ENCODE measurements at places on chromosomes 7 and 10.
A peak's percentile ranks its signal among the peaks of the same experiment; 100 is the strongest.

DNA sequence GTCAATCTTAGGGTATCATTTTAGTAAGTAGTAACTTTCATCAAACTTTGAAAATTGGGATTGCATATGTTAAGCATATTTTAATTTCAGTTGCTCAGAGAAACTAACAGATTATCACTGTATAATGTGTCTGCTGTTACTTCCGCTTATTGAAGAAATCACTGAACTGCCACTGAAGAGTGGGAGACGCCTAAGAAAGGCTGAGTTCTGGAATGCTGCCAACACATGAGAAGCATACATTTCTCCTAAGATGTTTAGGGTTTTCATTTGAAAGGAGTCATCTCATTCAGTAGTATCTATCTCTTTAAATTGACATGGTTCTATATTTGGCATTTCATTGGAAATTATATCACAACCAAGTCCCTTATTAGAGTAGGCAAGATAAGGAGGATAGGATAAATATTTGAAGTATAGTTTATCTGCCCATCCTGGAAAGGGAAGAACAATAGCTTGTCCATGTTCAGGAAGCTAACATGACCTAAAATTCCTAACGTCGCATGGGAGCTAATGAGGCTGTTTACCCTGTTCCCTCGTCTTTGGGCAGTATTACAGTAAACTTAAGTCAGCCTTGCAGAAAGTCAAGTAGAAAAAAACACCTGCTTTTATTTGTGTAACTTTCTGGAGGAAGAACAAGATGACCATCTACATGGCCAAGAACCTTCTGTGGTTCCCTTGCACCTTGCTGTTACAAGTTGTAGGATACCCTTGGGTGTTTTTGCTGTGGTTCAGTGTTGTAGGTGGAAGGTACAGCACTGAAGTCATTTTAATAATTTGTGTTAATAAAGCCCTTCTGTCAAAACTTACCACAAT, 67.3 kb downstream of the NHLRC2 start:
- no peak for DNase-seq

- DNase-seq = no peak
Measured at GRCh38 chr7:28348636-28349035, 63.7 kb upstream of the CREB5 start.

- no peak for DNase-seq
Measured at GRCh38 chr7:159098811-159099655, 45.6 kb downstream of the VIPR2 start.

DNA sequence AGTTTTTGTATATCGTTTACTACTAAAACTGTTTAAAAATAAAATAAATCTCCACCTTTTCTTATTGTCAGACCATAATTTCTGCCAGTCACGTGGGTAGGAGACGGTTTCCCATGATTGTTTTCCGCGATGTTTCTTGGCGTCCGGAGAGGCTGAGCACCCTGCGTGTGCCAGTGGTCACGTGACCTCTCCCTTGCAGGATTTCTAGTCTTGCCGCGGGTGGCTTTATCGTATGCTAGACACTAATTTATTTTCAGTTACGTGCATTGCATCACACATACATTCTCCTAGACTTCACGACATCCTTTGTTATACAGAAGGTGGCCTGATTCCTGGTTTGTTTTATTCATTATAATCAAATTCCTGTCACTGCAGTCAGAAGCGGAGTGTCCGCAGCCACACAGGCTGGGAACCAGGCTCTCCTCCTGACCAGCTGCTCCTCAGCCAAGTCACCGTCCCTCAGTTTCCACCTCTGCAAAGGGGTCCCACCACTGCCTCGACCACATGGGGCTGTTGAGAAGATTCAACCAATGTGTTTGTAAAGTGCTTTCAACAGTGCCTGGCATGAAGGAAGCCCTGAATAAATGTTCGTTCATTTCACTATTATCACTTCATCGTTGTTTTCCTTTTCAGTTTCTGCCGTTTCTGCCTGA, 203.2 kb upstream of the PPP2R2D start:
- no peak for DNase-seq

DNA sequence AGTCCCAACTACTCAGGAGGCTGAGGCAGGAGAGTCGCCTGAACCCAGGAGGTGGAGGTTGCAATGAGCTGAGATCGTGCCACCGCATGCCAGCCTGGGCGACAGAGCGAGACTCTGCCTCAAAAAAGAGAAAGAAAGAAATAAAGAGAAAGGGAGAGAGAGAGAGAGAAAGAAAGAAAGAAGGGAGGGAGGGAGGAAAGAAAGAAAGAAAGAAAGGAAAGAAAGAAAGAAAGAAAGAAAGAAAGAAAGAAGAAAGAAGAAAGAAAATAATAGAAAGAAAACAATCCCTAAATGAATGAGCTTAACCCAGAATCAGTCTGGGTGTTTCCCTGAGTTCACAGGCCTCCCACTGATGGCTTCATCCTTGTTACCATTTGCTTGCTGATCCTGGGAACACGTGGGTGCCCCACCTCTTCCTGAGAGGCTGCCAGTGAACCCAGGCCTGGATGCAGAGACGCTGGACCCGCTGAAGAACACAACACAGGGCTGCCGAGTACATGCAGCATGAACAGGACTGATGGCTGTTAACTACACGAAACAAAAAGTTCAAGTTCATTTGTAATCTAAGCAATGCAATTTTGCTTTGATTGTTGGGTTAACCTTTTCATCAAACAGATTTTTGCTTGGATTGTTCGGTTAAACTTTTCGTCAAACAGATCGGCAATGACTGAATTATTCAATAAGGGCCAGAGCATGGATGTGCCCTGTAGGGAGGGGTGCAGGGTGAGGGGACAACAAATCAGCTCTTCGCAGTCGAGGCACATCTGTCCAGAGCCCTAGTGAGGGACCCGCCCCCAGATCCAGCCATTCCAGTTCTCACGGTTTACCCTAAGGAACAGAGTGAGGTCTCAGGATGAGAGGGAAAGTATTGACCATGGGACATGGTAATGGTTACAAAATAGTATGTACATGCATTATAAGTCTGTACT, 11.5 kb downstream of the NPFFR1 start:
- no peak for DNase-seq

DNA sequence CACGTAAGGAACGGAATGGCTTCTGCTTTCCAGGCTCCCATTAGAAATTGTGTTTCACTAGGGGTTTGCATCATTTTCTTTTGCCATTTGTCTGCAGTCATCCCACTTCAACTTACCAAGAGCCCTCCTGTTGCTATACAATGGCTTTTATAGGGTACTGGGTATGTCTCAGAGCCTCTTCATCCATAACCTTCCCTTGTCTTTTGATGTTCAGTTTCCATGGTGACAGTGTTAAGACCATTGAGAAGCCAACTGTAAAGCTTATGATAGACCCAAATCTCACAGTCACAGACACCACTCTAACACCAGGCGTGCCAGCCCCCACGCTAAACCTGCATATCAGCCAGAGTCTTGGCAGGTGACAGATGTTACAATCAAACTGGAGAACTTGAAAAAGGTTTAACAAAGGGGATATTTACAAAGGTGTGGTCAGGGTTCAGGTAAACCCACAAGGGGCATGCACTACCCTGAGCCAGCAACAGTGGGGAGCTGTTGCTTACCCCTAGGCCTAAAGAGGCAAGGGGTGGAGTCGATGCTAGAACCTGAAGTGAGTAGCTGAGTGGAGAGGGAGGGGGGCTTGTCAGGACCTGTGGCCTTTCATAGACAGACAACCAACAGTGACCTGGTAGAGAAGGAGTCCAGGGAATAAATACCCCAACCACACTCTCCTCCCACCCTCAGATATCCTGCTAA, 53.2 kb upstream of the ABLIM1 start:
- no peak for DNase-seq

DNA sequence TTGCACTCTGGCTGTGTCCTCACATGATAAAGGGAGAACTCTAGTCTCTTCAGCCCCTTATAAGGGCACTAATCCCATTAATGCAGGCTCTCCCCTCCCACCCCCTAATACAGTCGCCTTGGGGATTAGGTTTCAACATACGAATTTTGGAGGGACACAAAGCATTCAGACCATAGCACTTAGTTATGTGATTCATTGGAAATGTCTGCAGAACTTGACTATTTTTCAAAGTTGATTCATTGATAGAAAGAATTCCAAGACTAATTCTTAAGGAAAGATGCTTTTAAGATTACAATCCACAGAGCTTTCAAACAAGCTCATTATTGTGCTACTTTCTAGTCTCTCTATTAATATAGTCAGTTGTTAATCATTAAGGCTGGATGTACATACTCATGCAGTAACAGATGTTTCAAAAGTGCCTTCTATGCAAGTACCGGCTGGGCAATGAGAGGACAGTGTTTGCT, 85.3 kb upstream of the RPA3 start:
- DNase-seq = peak; percentile 26

DNA sequence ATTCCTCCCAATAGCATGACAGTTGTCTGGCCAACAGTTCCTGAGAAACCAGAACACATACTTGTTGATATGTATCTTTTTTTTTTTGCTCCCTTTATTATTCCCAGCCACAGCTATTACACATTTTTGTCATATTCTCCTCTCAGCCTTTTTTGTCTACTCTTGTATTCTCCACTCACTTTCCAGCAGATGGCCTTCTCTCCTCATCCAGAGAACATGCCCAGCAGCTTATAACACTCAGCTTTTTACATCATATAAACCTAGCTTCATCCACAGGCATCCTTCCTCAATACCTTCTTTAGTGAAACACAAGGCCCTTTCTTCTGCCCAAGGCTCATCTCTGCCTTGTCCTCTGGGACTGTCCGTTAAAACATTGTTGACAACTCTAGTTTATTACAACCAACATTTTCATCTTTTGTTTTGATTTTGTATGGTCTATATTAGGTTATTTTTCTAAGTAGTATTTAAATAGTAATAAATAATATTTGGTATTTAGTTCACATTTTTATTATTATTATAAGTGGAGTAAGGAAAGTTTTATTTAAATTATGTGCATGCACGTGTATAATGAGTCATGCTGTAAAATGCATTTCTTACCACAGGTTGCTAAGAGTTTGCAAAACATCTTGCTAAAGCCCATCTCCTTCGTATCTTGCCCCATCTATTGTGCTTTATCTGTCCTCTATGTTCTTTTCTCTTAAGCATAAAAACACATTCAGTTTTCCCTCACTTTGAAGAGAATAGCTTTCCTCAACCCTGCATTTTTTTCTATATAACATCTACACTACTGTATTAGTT, 101.5 kb downstream of the ORC5 start:
- no peak for DNase-seq

- DNase-seq = peak; percentile 13
Measured at GRCh38 chr7:142391191-142391992, 133.5 kb upstream of the PRSS58 start.

GRCh38 chr10:73134727-73135126, 24.5 kb downstream of the NUDT13 start:
- DNase-seq = no peak

- DNase-seq = no peak
Measured at GRCh38 chr10:79070081-79070605, 1.4 kb downstream of the ZMIZ1 start.

DNA sequence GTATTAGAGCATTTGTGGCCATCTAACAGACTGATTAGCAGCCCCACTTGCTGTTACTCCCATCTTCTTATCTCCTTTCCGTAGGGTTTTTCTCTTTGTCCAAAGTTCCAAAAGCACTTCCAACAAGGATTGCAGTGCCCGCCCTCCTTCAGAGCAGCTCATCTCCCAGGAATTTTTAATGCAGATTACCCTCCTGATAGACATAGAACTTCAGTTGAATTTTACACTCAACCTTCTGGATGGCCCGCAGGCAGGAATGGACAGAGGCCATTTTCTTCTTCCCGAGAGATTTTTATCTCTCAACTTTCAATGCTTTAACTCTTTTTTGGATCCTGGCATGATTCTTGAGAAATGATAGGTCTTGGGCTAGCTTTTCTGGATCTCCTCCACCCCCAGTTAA, 23.3 kb downstream of the PRKG1 start:
- no peak for DNase-seq

GRCh38 chr7:32605032-32605431, 109.7 kb downstream of the AVL9 start:
- no peak for DNase-seq

- DNase-seq = no peak
Measured at GRCh38 chr10:28785018-28785417, 107.7 kb downstream of the BAMBI start.

- no peak for DNase-seq
Measured at GRCh38 chr7:6279937-6280336, 7.5 kb upstream of the CYTH3 start.

- peak; percentile 56 for DNase-seq
Measured at GRCh38 chr10:88652616-88653015, 11.6 kb upstream of the LIPF start.

GRCh38 chr10:22500656-22501340, 155.5 kb downstream of the SPAG6 start:
- DNase-seq = no peak

DNA sequence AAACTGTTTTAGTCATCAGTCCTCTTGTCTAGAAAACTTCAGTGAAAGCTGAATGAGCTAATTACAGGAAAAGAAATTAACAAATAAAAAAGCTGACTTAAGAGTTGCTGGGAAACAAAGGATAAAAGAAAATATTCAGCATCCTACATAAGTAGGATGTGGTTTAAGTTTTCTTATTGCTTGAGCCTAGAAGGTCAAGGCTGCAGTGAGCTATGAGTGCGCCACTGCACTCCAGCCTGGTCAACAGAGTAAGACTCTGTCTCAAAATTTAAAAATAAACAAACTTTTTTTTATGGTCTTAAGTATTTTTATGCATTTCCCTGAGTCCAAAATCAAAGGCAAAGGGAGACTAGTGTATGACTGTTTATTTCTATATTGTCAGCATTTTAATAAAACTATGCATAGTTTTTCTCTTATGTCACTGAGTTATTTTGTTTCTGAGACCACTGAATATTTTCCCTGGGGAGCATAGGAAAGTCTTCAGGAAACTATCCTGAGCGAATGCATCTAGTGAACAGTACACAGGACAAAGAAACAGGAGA, 40.0 kb upstream of the LRRN3 start:
- no peak for DNase-seq

GRCh38 chr10:96716390-96716789, 3.9 kb downstream of the PIK3AP1 start:
- DNase-seq = no peak

DNA sequence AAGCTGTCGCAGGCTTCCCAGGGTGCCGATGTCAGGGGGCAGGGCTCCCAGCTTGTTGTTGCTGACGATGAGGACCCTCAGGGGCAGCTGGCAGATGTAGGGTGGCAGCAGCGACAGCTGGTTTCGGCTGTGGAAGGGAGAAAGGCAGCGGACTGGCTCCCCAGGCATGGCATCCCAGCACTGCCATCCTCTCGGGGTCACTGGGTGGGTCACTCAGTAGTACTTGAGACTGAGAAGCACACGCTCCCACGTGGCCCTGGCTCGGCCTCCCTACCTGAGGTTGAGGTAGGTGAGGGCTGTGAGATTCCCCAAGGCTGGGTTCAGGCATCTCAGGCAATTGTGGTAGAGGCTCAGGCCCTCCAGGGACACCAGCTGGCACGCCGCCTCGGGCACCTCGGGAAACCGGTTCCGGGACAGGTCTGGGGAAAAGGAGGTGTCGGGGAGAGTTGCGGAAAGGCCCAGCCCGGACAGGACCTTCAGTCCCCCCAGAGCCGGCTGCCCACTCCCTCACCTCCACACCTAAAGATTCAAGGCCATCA, 3.8 kb downstream of the LRCH4 start:
- no peak for DNase-seq

GRCh38 chr10:126846469-126846868, 58.8 kb upstream of the DOCK1 start:
- DNase-seq = no peak

- peak; percentile 10 for DNase-seq
Measured at GRCh38 chr10:31822150-31822549, 106.5 kb downstream of the ARHGAP12 start.
